ENCODE measurements at places on chromosomes 13 and 19.

GRCh38 chr19:9189535-9189934, 10.8 kb downstream of the OR7D2 start:
- DNase-seq: no peak

DNA sequence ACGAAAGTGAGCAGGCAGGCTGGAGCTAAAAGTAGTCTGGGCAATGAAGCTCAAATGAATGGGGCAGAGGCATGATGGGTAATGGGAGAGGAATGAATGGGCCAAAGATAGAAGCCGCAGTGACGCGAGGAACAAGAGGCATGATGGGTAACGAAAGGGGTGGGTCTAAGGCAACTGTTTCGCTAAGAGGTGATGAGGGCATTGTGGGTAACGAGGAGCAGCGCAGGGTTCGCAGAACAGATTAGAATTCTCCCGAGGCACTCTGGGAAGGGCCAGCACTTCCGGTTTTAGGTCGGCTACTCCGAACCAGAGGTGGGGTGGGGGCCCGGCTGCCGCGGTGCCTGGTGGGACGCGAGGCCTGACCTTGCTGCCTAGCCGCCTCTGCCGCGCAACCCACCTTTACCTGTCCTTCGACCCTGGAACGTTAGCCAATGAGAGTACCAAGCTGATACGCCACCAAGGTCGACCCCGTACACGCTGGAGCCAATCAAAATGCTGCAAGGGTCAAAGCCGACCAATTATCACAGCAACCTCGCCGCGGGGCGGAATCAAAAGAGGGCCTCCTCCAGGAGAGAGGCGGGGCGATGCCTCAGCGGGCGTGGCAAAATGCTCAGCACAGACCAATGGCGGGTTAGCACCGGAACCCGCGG, 563 bp upstream of the TOMM40 start:
- DNase-seq: peak; percentile 100

DNA sequence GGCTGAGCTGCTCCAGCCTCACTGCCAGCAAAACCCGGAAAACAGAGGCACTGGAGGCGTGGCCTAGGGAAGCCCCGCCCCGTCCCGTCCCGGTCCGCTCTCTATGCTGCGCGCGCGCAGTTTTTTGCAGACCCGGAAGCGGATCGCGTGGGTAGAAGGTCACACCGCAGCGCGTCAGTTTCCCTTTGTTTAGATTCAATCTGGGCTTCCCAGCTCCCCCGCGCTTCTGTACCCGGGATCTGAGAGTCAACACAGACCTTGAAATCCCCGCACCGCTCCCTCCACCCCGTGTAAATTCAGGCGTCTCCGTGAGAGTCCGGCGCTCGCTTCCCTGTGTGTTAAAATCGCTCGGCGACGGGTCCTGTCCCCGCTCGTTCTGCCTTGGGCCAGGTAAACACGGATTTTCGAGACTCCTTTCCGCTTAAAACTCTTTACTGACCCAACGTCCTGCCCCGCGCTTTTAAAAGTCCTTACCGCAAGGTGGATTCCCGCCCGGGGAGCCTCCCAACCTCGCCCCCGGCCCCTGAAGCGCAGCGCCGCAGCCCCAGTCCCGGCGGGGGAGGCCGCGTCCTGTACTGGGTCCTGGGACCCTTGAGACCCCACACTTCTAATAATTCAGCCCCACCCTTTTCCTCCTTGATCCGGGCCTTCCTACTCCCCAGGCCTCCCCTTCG, at the start of gene ZNF610:
Gene ZNF610, plus strand, starts transcription at position 127 of the 674 bp plus-strand sequence. CDS start 12,930 bp downstream, outside the sequence.
- DNase-seq: peak; percentile 44

- DNase-seq: no peak
These were observed 50.4 kb downstream of the ATP8A2 start for GRCh38 chr13:25422153-25422552.

DNA sequence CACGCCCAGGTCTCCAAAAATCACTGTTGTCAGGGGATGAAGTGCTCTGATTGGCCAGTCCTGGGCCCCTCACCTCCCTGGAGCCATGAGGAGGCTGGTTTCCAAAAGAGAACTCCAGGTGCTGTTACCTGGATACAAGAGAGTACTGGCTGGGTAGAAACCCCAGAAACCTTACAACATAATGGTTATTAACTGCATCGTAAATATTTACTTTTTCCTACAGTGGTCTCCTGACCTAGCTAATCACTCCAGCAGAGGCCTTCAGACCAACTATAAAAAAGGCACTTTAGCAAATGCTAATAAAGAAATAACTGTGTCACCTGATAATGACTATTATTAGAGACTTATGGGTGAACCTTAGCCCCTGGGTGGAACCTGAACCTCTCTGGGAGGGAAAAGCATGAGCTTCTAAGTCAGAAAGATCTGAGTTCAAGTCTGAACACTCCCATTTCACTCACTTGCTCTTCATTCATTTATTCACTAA, 1.5 kb upstream of the IGSF23 start:
- DNase-seq: no peak
